D341Med (cell line): ENCODE measurements at places on chromosomes 1 and 21.

DNA sequence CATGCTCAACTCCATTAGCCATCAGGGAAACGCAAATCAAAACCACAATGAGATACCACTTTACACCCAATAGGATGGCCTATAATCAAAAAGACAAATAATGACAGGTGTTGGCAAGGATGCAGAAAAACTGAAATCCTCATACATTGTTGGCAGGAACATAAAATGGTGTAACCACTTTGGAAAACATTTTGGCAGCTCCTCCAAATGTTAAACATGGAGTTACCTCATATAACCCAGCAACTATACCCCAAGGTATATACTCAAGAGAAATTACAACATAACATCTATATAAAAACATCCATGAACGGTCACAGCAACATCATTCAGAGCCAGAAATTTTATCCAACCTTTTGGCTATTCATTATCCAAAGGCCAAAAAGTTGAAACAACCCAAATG is 11.6 kb downstream of the EIF4G3 start:
- no peak for DNase-seq

DNA sequence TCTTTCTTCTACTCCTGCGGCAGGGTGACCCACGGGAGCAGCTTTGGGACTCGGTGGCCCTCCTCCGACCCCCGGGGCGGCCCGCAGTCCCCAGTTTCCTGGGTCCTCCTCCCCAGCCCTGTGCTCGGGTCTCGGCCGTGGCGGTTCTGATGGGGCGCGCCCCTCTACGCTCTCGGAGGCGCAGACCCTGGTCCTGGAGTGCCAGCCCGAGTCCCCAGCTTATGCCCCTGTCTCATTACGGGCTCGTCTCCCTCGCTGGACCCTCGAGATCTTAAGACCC is 430 bp downstream of the BTG2 start:
- DNase-seq: no peak

GRCh38 chr1:87330057-87330884 is 1.6 kb downstream of the LMO4 start:
- DNase-seq: peak; percentile 38

DNA sequence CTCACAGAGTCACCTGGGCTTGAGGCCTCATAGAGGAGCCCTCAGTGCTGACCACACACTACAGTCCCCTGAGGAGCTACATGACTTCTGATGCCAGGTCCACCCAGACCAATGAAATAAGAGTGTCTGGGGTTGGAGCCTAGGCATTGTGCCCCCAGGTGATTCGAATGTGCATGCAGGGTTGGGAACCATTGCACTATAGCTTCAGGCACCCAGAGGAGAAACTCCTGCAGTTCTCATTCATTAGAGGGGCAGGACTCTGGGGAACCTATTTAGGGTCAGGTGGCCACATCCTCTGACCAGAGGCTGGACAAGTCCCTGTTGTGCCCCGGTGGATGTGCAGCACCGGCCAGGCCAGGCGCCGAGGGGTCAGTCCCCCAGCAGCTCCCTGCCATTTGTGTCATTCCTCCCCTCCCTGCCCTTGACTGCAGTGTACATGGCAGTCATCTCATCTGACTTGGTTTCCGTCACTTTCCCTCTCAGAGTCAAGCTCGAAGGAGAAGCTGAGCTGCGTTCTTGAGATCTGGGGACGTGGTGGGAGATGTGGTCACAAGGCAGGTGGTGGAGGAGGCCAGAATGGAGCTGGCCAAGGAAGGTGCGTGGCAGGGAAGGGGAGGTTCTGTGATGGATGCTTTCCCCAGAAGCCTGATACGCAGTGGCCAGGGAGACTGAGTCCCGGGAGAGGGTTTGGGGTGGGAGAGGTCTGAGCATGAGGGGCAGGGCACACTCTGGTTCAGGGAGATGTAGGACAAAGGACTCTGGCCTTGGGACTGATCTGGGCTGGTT is 6.4 kb downstream of the CLDN19 start:
- no peak for DNase-seq

GRCh38 chr1:182142621-182143020 is 81.1 kb upstream of the ZNF648 start:
- DNase-seq: no peak

DNA sequence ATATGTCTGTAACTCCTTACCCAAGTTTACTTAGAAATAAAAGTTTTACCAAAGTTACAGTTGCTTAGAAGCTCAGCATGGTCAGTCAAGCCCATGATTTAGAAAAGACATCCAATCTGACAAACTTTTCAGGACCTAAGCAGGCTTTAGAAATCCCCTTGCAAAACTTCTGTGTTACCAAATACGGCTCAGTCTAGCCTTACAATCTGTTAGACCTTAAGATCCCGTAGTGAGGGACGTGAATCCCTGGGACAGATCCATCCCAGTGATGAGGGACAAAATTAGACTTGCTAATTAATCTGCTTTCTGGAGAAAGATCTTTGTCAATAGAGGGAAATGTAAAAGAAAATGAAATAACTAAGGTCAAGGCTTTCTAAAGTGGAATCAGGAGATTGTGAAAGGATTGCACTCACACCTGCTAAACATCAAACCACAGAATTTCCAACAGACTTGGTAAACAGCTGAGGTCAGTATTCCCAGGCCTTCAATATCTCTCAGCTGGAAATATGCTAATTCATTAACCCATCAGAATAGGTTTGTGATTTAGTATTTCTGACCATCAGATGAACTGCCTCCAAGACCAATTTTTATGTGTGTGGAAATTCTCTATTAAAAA is 375.3 kb downstream of the DUSP10 start:
- DNase-seq: no peak
